ENCODE measurements at places on chromosomes 11 and 22.

DNA sequence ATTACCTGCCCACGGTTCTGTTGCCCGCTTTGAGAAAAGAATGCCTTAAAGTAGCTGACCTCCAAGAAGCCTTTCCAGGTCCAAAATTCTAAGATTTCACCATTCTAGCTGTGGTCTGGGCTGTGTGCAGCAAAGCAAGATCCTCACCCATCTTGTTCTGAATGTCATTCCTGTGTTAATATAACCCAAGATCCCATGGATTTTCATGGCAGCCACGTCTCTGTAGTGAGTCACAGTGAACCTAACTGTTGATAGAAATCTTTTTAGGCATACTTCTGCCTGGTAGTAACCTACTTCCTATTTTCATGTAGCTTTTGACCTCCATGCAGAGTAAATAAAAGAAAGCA lies 210.0 kb downstream of the NAV2 start:
- DNase-seq = no peak

- no peak for DNase-seq
Measured at GRCh38 chr22:49446759-49447710, 380.6 kb downstream of the BRD1 start.

DNA sequence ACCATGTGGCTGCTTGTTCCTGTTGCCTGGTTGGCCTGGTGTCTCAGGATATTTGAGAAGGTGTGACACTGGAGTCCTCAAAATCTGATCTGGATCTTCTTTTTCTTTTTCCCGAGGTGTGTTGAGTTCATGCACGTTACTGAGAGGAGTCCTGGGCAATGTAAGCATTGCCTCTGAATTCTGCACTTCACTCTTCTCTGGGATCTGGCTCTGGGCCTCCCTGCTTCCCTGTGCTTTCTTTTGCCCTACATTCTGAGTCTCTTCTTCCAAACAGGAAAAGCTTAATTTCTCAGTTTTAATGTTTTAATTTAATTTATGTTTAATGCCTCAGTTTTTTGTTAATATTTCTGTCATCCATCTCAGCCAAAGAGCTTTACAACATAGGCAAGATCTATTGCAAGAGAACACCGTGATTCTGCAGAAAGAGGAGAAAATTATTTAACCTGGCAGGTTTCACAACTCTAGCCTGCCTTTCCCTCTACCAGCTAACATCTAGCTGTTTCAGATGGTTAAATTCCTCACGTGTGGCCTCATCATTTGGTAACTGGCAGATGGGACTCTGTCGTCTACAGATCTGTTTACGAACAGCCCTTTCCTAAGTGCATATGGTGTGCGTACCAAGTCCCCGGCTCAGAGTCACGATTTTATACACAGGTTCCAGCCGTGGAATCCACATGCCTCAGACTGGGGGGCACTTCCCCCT lies 24.7 kb downstream of the LDLRAD3 start:
- DNase-seq = peak; percentile 86

DNA sequence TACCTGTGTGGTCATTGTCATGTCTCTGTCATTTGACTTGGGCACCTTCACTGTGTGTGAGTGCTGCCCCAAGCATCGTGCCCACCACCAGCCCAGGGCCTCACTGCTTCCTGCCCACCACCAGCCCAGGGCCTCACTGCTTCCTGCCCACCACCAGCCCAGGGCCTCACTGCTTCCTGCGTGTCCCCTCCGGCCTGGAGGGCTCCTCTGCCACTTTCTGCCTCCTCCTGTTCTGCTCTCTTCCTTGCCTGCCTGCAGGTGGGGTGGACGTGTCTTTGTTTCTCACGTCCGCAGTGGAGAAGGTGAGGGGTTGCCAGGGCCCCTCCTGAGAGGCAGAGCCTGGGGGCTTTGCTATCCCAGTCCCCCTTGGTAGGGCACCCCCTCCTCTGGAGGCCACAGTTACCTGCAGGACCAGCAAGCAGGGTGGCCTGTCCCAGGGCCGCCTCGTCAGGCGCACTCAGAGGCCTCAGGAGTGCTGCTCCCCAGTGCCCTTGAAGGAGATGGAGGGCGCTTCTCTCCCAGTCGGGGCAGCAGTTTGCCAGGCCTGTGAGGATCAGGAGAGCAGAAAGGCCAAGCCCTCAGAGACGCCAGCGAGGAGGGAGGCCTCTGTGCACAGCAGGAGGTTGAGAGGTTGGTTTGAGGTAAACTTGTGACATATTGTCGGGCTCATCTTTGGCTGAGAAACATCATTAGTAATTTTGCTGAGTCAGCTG lies 290.7 kb downstream of the TBC1D22A start:
- DNase-seq = peak; percentile 83

DNA sequence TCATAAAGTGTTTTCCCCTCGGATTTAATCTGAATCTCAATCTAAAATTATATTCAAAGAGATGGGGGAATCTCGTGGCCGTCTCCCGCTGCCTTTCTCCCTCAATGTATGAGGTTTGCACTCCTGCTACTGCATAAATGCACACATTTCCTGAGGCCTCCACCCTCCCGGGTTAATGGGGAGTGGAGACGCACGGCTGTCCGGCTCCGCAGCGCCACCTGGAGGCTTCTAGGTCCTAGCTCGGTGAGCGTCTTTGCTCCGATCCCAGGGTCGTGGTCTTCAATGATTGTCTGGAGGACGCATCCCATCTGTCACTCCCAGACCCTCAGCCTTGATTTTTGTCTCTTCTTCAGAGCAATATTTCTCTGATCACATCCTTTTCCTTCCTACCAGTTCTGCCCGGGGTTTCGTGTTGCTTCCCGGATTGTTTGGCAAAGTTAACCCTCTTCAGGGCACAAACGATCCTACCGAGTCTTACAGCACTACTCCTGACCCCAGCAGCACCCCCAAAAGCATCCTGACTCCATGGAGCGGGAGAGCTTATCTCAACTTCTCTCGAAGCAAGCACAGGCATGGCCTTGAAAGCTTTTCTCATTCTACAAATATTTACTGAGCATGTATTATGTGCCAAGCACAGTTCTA lies at the start of gene LMO1:
TSS of gene LMO1 (minus strand) at position 110 of the 642 bp plus-strand sequence. CDS start 516 bp downstream, outside the sequence.
- peak; percentile 30 for DNase-seq

- no peak for DNase-seq
Measured at GRCh38 chr22:26199665-26200064, 30.4 kb downstream of the SEZ6L start.

GRCh38 chr11:76185931-76186401 lies 20.3 kb downstream of the WNT11 start:
- no peak for DNase-seq

GRCh38 chr22:44357296-44357965 lies 44.7 kb upstream of the SHISAL1 start:
- no peak for DNase-seq

DNA sequence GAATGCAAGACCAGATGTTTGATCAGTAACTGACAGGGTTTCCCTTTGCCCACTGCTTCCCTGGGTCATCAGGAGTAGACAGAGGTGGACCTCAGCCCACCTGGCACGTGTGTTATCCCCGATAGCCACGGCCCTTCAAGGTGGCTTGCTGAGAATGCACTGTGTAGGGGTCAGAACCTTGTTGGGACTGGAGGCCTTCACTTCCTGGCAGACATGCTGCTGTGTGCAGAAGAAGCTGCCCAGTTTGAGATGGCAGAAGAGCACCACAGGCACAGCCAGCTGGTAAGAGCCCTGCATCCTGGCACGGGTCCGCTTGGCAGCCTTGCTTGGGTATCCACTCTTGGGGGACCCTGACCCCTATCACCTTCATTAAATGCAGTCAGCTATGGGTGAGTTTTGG lies 81.8 kb downstream of the SFI1 start:
- DNase-seq = no peak

DNA sequence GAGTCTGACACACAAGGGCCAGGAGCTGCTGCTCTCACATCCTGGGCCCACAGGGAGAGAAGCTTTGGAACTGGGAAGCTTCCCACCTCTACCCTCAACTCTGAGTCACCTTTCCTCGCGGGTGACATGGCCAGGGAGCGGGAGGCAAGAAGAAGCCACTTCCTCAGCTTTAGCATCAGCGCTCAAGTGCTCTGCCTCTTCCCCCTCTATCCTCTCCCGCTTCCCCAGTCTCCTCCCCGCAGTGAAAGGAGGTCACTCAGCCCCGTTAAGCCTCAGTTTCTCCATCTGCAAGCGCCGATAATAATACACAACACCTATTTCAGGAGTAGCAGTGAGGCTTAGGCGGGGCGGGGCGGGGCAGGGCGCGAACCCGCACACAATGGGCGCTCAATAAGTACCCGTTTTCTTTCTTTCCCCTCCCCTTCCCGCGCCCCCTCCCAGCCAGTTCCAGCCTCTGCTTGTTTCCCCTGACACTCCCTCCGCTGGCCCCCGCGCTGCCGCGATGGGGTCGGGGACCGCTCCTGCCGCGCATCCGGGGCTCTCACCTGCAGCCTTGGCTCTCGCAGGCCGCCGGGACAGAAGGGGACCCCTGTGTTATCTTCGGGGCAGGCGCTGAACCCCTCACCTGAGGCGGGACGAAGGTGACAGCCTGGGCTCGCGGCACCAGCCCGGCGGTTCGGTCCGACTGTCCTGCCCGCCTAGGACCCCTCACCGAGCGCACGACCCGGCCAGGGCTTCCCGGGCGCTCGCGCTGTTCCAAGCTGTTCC lies 892 bp downstream of the GDPD5 start:
- DNase-seq = no peak

DNA sequence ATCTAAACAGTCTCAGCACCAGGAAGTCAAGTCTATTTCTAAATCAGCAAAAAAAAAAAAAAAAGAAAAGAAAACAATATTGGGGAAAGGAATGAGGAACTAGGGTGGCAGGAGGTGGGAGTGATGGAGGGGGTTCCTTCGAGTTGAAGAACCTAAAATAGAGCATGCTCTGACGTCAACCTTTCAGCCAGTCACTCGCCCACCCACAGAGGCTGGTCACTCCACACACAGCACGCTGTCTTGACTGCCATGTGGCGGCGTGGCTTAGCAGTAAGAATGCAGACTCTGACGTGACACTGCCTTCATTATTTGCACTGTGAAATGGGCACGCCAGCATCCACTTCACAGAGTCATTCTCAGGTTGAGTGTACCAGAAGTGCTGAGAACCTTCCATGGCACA lies 48.3 kb downstream of the LARGE1 start:
- no peak for DNase-seq

DNA sequence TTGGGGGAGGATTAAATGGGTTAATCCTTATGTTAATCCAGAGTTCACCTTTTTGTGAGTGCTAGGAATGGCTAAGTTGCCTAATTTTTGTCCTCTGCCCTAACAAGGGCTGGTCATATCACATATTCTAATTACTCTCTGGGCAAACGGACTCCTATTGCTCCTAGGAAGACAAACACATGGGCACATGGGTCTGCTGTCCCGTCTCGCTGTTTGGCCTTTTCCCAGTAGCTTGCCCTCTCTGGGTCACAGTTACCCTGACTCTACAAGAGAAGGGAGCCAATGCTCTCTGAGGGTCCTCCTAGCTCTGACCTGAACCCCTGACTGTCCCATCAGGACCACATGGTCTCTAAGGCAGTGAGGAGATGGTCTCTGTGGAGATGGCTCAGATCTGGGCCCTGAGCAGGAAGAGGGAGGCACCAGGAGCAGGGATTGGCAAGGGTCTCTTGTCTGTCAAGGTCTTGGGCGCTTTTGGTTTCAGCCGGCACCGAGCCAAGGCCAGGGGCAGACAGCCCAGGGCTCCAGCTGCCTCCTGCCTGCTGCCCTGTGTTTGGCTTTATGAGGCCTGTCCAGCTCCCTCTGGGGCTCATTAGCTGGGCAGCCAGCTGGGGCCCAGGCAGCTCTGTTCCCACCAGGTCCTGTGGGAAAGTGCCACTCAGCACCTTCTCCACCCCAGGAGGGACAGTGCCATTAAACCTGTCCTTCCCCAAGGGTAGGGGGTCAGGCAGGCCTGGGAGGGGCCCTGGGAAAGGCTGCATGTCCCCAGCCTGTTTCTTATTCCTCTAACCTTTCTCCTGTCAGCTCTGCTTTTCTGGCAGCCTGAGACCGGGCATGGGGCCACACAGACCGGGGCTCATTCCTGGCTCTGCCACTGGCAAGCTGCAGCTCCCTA lies 559.9 kb downstream of the MN1 start:
- peak; percentile 96 for DNase-seq

- no peak for DNase-seq
Measured at GRCh38 chr22:46657655-46657953, 37.4 kb downstream of the GRAMD4 start.

DNA sequence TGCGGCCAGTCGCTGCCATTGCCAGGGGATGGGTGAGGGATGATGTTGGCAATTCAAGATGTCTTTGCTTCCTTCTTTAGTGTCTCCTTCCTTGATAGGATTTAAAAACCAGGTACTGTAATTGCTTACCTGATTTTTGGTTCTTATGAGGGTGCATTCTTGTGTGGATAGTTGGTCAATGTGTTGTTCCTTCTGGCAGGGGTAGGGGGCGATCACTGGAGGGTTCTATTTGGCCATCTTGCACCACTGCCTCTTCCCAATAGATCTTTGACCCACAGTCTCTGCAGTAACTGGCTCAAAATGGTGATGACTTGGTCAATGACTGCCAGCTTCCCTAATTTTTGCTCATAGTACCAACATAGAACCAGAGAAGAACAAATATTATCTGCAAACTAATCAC lies 680.1 kb downstream of the DLG2 start:
- no peak for DNase-seq

Data from NCI-H446 treated with DMSO at 0.1 percent for 48 hours (cell line).